Stimulated activated CD4-positive, alpha-beta T cell treated with anti-CD3 and anti-CD28 coated beads, Interleukin-12 subunit alpha, Interleukin-12 subunit beta, amount 100 ng/mL, for 4 hours (primary cell): ENCODE measurements at places on chromosomes 11 and 22.

DNA sequence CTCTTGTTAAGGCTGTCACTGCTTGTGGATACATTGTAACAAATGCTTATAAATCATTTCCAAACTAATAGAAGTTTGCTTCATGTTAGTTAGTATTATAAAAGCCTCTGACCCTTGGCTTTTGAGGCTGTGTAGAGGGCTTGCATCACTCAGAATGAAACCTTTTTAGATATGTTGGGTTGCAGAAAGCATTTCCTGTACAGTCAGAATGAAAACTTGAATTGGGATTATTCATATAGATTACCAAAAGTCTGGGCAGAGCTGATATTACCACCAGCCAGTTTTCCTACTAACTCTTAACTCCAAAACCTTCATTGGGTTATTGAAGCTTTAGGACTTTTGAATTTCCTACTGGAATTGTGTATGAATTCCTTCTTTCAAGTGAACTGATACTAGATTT, 12.0 kb downstream of the KMT2A start:
- DNase-seq: no peak

- no peak for DNase-seq
Measured at GRCh38 chr11:69489031-69489745, 7.7 kb downstream of the LINC01488 start.

DNA sequence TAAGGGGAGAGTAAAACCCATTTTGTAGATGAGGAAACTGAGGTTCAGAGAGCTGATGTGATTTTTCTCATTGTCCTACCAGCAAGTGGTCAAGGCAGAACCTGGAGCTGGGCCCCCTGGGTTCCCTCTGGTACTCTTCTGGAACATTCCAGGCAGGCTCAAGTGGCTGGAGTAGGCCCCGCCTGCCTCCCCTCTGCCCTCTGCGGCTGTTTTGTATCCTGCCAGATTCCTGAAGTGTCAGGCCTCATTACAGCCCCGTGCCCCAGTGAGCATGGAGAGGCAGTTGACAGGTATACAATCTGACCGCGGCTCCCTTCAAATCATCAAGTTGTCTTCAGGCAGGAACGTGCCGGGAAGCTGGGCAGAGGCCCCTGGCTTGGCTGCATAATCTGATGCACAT, 94.6 kb upstream of the CD82 start:
- no peak for DNase-seq

DNA sequence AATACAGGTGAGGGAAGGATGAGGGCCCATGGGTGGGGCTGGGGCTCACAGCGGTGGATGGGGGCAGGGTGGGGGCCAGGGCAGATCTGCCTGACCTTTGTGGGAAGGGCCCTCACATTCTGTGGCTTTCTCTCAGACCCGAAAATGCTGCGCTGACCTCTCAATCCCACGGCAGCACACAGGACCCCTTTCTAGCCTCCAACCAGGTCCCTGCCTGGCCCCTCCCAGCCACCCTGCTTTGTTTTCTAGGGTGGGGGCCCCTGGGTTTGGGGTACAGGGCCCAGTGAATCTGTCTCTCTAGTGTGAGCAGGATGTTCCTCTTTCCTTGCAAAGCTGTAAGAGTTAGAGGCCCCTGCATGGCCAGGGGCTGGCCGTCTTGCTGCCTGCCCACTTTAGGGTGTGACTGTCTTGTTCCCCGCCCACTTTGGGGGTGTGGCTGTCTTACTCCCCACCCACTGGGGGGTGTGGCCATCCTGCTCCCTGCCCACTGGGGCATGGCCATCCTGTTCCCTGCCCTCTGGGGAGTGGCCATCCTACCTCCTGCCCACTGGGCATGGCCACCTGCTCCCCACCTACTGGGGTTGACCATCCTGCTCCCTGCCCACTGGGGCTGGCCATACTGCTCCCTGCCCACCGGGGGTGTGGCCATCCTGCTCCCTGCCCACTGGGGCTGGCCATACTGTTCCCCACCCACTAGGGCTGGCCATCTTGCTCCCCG, 11.5 kb downstream of the PARVG start:
- DNase-seq: peak; percentile 12

GRCh38 chr22:19943082-19944026, 1.7 kb upstream of the TXNRD2 start:
- no peak for DNase-seq

DNA sequence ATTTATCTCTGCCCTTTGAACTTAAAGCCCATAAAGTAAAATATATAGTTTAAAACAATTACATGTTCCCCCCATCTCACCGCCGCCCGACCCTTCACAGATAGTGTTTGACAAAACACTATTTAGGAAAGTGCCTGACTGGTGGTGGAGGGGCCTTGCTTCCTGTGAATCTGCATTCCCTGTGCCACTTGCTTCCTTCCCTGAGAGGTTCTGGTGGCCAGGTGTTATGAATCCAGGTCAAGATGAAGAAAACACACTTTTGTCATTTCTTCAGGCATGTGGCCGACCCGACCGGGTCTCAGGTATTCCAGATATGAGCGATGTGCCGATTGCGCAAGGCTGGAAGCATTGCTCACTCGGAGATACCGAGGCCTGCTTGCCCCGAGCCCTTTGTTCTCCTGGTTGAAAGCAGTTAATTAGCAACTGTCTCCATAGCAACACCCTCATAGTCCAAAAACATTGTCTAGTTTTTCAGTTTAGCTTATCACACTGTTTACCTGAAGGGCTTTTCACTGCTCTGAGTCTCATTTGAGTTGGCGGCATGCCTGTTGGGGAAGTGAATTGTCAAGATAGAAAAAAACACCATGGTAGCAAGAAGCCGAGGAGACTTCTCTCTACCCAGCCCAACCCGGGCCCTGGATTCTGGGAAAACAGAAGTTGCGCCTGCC, 128.3 kb downstream of the TEAD1 start:
- no peak for DNase-seq

GRCh38 chr11:125977333-125977732, 31.5 kb downstream of the VSIG10L2 start:
- no peak for DNase-seq

- no peak for DNase-seq
Measured at GRCh38 chr11:63870351-63871140, 31.6 kb downstream of the MARK2 start.

- DNase-seq: no peak
Measured at GRCh38 chr11:24731554-24731953, 234.7 kb downstream of the LUZP2 start.

DNA sequence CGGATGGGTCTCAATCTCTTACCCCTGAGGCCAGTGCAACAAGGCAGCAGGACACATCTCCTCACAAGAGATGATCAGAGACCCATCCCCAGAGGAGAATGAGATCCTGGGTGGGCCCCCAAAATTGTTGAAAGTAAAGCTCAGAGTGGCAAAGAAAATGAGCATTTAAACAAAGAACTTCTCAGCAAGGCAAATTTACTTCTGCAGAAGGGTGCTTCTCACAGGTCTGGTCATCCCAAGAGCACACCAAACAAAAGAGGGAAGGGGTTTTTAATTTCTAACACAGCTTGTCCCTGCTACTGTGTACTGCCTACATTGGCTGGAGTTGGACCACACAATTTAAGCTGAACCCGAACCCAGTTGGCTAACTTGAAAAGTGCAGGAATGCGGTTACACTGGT, 1628.6 kb upstream of the RAG2 start:
- no peak for DNase-seq

- DNase-seq: no peak
Measured at GRCh38 chr11:60891103-60891741, 15.2 kb downstream of the PRPF19 start.

- DNase-seq: no peak
Measured at GRCh38 chr22:42895087-42895486, 38.0 kb upstream of the ARFGAP3 start.

- peak; percentile 52 for DNase-seq
Measured at GRCh38 chr11:70364745-70365543, 33.4 kb upstream of the CTTN start.

GRCh38 chr22:26589845-26590736, at the start of gene TPST2:
Gene TPST2 (minus strand): TSS chr22:26590132. CDS start chr22:26541630, 48,502 bp downstream.
- peak; percentile 78 for DNase-seq

DNA sequence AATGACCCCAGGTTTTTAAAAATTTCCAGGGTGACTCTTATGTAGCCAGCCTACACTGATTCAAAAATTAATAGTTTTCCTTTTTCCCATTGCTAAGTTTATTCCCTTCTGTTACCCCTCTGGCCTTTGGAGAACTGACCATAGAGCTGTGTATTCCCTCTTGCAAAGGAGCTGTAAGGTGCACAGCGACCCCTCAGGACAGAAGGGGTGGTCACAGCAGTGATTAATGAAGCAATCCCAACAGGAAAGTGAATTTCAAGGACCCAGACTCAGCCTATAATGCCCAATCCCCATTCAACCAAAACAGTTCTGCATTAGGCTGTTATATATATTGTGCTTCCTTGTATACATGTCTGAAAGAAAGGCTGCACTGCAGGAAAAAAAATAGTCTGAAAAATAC, 147.1 kb downstream of the WT1 start:
- no peak for DNase-seq

- no peak for DNase-seq
Measured at GRCh38 chr11:109426442-109427240, 4.7 kb downstream of the C11orf87 start.

- DNase-seq: peak; percentile 77
Measured at GRCh38 chr11:60985991-60986915, 14.8 kb downstream of the CD6 start.

DNA sequence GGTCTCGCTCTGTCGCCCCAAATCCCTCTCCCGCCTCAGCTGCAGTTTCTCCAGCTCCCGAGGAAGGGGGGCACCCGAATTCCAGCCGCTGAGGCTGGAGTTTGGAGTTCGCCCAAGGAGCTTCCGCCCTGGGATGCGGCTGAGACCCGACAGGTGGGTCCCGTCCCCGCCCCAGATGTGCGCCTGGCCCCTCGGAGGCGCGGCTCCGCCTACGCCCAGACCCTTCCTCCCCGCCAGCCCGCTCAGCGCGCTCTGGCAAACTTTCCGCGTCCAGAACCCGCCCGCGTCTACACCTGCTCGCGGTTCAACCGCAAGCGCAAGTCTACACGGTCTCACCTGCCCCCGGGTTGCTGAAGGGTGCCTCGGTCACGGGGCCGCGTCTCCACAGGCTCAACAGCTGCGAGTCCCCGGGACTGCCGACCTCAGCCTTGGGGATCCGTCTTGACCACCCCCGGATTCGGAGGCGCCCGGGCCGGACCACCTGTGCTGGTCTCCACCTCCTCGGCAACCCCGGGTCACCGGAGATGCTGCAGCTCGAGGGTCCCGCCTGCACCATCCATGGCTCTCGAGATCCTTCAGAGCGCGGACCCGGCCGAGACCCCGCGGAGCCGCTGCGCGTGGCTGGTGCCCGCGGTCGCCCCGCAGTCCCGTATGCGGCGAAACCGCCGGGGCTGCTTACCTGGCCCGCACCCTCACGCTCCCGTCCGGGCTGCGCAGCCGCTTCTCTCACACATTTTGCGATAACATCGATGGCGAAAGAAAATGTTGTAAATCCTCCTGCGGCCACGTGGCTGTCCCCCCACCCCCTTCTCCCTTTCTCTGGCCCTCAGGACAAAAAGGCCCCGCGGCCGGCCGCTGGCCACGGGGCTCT, 63.6 kb downstream of the NFAM1 start:
- DNase-seq: peak; percentile 21

DNA sequence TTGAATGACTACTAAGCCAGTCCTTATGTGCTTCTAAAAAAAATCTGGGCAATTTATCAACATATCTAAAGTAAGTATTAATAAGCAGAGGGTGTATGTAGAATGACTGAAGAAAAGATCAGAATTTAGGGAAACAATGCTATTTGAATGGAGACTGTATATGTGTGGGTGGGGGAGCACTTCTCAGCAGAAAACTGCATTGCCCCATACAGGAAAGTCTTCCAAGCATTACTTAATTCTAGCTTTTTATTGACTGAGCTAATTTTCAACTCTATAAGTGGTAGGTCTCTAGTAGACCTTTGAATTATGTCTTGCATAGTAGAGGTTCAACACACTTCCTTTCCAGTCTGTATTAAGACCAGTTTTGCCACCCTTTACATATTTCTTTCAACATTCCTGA, 41.7 kb downstream of the CASP12 start:
- DNase-seq: no peak

- no peak for DNase-seq
Measured at GRCh38 chr22:42816336-42816735, 40.7 kb downstream of the ARFGAP3 start.

GRCh38 chr11:31813391-31814175, 2.5 kb upstream of the PAX6 start:
- no peak for DNase-seq
